ENCODE measurements at places on chromosomes 4 and X.

- no peak for DNase-seq
These were observed 136.7 kb upstream of the C1QTNF7 start for GRCh38 chr4:15291122-15291521.

- no peak for DNase-seq
These were observed 69.2 kb downstream of the ZNF732 start for GRCh38 chr4:236028-236427.

GRCh38 chr4:29559286-29559685, 1160.9 kb upstream of the PCDH7 start:
- DNase-seq = no peak

DNA sequence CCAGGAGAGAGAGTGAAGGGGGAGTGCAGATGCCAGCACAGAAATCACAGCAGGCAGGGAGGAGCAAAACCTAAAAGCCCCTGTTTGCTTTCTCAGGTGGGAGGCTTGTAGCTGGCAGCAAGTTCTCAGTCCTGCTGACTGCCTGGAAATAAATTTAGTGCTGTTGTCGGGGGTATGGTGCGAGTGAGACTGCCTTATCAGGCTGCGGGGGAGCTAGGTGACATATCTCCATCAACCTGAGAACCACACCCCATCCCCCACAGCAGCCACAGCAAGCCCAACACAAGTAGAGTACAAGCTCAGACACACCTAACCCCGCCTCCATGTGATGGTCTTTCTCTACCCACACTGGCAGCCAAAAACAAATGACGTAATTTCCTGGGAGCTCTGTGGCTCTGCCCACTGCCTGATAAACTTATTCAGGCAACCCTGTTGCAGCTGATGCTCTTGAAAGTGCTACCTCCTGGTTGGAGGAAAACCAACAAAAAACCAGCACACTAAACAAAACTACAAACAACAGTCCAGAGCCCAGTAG, 953.4 kb upstream of the NDST4 start:
- DNase-seq = no peak

DNA sequence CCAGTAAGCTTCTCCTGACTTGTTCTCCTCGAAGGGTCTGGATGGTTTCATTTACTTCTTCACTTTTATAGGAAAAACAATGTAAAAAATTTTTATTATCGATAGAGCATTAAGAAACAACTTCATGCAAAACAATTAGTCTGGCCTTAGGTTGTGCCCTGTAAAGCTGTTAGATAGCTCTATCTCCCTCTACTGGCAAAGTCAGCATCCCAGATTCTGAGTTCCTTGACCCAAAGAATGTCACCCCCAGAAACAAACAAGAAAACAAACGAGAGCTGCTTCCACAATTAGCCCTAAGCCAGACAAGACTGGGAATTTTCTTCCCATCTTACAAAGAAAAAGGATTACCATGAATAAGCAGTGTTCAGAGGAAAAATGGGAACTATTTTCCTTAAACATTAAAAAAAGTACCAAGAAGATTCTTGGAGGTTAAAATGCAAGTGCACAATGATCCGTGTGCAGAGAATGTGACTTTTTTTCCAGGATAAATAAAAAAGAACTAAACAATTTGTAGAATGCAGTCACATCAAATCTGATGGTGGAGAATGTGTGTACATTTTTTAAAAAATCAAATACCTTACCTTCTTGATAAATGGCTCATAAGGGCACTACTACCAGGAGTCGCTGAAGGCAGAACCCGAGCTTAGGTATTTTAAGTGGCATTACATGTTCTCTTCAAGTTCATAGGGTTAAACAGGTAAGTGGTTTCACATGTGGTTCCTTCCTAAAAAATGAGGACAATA, 293.2 kb downstream of the FBXO8 start:
- DNase-seq = no peak

- DNase-seq = no peak
These were observed 83.7 kb upstream of the GC start for GRCh38 chr4:71867598-71867997.

DNA sequence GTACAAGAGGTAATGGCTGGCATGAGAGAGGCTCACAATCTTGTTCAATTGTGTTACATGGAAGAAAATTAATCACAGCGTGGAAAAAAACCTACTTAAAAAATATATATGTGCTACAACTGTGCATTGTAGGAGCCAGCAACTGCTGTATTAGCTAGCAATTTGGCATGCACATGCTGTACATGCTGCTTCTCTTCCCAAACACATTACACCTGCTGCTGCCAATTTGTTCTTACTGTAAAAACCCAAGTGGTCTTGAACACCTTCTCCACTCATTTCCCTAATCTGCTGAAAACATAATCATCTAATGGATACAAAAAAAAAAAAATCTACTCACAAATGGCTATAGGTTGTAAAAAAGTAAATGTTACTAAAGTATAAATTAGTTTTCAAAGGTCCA, 264.2 kb downstream of the INPP4B start:
- no peak for DNase-seq

GRCh38 chr4:152408514-152409327, 127.2 kb downstream of the FBXW7 start:
- peak; percentile 63 for DNase-seq

DNA sequence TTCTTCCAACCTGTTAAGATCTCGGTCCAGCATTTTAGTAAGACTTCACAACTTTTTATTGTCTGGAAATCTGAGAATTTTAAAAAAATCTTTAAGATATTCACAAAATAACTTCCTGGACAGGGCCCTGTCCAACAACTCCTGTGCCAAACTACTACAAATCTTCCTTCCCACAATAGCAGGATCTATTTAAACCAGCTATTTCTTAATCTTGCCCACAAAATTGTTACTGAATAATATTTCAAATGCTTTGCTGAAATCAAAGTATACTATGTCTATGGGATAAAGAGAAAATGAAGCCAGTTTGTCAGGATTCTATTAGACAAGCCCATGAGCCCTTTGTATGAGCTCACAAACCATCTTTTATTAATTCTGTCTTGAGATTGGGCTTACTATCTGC, 104.1 kb upstream of the DDIT4L start:
- DNase-seq = no peak

GRCh38 chr4:152831416-152831815, 51.7 kb downstream of the ARFIP1 start:
- DNase-seq = no peak

DNA sequence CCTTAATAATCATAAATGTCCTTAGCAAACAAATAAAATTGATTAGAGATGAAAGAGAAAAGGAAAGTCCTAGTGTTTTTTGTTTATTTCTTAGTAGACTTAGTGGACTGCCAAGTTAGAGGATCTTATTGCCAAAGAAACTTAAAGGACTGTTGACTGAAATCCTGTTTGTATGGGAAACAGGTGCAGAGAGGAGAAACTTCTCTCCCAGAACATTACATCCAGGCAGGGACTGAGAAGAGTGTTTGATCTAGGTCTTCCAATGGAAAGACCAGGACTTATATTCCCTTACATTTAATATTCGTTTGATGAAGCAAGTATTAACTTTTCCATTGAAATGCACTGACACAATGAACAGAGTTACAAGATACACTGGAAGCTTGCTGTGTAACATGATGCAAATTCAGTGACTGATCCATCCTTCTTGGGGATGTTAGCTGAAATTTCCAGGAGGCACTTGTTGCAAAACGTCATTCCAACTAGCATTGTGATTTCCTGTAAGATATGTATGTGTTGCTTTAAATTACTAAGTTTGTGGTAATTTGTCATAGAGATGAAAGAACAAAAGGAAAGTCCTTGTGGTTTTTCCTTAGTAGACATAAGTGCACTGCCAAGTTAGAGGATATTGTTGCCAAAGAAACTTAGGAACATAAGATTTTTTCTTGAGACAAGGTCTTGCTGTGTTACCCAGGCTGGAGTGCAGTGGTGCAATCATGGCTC, 505.6 kb downstream of the STIM2 start:
- DNase-seq = no peak

- no peak for DNase-seq
These were observed 289.3 kb upstream of the MAGEB2 start for GRCh38 chrX:29926056-29926455.

DNA sequence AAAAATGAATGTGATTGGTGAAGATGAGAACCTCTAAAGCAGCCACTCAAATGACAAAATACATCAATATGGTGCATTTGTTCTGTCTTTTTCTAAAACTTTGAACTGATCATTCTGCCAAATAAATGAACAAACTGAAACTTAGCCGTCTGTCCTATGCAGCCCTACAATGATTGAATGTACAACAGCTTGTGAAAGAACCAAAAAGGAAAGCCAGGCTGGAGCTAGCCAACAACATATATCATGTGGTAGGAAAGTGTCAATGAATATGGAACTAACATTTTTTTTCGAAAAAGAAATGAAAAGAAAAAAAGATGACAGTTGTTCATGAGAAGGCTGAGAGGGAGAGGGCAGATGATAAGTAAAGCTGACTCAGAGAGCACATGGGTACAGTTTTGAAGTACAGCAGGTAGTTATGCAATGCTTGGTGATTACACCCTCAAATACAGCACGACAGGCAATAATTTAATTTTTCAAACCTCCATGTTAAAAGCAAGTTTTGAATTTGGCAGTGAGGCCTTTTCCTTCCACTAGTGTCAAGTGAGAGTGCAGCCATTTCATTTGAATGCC, 21.2 kb upstream of the SLC7A11 start:
- DNase-seq = no peak

Data from CD4-positive, alpha-beta T cell treated with Interleukin-21 for 1 hour (primary cell).